ENCODE measurements at places on chromosomes 3 and 15. TPM values are rescaled to one million over a fixed set of nuclear protein-coding genes. Genes with fewer than 3 reads are reported as not detected.

ZNF860 gene
- not detected for total RNA-seq

GOLGA6L7 gene
- total RNA-seq = not detected

RETNLB gene
- total RNA-seq = 62.7 TPM

TGM5 gene
- total RNA-seq = 12.1 TPM

KIF15 gene
- not detected for total RNA-seq

MYL3 gene
- total RNA-seq = not detected

RCCD1 gene
- total RNA-seq = 18.6 TPM

FBXO40 gene
- not detected for total RNA-seq

IL1RAP gene
- total RNA-seq = 8.6 TPM

BOC gene
- 77.4 TPM for total RNA-seq

RPS27L gene
- 4.6 TPM for total RNA-seq

CHRM5 gene
- total RNA-seq = not detected

INSYN1 gene
- 2.8 TPM for total RNA-seq

BNC1 gene
- not detected for total RNA-seq

ADGRG7 gene
- total RNA-seq = 1.8 TPM

PTX3 gene
- total RNA-seq = 26.2 TPM

RASSF1 gene
- 29.2 TPM for total RNA-seq

CCDC54 gene
- not detected for total RNA-seq

SEC22C gene
- 27.4 TPM for total RNA-seq

STRIT1 gene
- not detected for total RNA-seq

GRK7 gene
- not detected for total RNA-seq

BMF gene
- 35.4 TPM for total RNA-seq

CRYBG3 gene
- 32.7 TPM for total RNA-seq

REC114 gene
- not detected for total RNA-seq

KLHL25 gene
- 10.4 TPM for total RNA-seq

HIGD2B gene
- not detected for total RNA-seq

SI gene
- total RNA-seq = 1.6 TPM

SLC2A2 gene
- not detected for total RNA-seq

NRROS gene
- 2.5 TPM for total RNA-seq

CTDSPL gene
- total RNA-seq = 105 TPM

CCDC174 gene
- 41.1 TPM for total RNA-seq

MNS1 gene
- not detected for total RNA-seq

SKOR1 gene
- total RNA-seq = not detected

CFAP44 gene
- 15.6 TPM for total RNA-seq

NAALADL2 gene
- 22.7 TPM for total RNA-seq

RASGRP1 gene
- 1.9 TPM for total RNA-seq

WDR5B gene
- total RNA-seq = 2.6 TPM

BDH1 gene
- 198 TPM for total RNA-seq

GAP43 gene
- 3.5 TPM for total RNA-seq

TMEM89 gene
- not detected for total RNA-seq

LRRC2 gene
- total RNA-seq = 2.0 TPM

CELF6 gene
- total RNA-seq = 5.6 TPM
